Kidney glomerular epithelial cell (primary cell): ENCODE measurements at places on chromosomes 16 and 17.

- no peak for DNase-seq
These were observed 32.2 kb downstream of the DRC3 start for GRCh38 chr17:18004884-18005305.

GRCh38 chr17:58291246-58291645 lies 10.5 kb upstream of the MPO start:
- no peak for DNase-seq

DNA sequence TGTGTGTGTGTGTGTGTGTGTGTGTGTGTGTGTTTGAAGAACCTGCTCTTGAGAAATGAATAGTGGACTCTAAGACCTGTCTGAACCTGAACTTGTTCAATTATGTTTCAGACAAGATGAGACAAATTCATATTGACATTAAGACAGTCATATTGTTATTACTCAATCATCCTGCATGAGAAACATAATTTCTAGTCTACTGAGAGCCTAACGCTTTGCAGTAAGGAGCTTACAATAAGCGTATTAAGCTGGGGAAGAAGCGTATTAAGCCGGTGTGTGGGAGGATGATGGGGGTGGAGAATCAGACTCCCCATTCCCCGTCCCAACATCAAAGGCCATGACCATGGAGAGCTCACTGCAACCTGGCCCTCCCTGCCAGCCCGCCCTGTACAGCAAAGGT lies 22.4 kb upstream of the MNT start:
- no peak for DNase-seq

DNA sequence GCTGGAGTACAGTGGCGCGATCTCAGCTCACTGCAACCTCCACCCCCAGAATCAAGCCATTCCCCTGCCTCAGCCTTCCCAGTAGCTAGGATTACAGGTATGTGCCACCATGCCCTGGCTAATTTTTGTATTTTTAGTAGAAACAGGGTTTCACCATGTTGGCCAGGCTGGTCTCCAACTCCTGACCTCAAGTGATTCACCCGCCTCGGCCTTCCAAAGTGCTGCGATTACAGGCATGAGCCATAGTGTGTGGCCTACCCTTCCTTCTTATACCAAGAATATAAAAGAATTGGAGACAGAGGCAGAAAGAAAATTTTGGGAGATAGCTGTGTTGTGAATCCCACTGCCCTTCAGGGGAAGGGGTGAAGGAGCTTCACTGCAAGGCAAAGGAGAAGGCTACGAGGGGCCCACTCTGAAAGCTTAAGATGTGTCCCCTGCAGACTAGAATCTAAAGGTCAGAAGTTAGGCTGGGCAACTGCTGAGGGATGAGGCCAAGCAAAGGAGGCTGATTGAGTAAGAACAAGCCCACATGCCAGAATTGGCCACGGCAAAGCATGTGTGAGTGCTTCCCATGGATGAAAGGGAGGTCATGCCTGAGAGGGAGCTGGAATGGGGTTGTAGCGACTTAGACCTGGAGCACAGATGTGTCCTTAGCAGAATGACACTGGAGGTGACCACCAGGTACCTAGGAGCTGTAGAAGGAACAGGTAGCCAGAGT lies 8.4 kb upstream of the CRYBA1 start:
- no peak for DNase-seq

DNA sequence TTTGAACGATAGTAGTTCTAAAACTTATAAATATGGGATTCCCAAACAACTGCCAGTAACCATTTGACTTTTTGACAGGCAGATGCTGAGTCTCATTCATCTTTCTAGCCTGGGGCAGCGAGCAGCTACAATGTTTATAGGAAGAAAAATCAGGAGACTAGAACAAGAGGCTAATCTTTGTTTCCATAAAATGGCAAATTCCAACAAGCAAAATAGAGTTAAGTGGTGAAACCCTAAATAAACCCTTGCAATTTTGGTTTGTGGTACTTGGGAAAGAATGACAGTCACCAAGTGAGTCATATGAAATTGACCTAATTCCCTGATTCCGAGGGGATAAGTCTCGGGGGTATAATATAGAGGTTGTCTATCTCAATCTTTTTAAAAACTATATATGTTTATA lies 27.3 kb upstream of the HS3ST2 start:
- DNase-seq: no peak

DNA sequence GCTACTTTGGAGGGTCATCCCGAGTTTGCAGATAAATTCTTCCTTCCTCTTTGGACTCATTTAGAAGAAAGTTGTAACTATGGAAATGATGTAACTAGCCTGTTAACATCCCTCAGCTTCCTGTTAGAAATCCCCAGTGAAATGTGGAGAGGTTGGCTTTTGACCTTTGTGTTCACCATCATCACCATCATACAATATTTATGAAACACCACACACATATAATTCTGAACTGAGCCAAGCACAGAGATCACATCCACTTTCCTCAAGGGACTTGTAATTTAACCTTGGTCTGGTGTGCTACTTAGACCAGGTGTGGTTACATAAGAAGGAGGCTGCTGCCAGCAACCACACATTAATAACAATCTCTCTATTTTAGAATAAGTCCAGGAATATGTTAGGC lies 2.5 kb downstream of the CAPNS2 start:
- no peak for DNase-seq

DNA sequence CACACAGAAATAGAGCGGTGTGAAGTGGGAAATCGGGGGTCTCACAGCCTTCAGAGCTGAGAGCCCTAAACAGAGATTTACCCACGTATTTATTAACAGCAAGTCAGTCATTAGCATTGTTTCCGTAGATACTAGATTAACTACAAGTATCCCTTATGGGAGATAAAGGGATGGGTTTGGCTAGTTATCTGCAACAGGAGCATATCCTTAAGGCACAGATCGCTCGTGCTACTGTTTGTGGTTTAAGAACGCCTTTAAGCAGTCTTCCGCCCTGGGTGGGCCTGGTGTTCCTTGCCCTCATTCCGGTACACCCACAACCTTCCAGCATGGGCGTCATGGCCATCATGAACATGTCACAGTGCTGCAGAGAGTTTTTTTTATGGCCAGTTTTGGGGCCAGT lies 27.0 kb downstream of the TMC6 start:
- no peak for DNase-seq

DNA sequence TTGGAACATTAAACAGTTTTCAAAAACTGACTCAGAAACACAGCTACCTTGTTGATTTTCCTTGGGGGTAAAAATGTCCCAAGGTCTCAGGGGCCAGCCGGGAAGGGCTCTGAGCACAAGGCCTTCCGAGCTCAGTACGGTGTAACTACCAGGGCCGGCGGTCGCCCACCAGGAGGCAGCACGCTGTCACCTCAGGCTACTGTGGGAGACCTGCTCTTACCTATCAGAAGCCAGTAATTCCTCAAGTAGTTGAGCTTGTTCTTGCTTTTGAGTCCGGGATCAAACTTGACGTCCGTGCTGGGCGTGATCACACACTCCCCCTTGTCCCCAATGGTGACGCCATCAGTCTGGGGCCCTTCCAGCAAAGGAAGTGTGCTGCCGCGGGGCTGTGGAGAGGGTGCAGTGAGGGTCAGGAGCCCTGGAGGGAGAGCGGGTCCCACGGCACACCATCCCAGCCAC lies 43.4 kb upstream of the ICAM2 start:
- no peak for DNase-seq

- DNase-seq: no peak
These were observed 4.2 kb downstream of the CD300LB start for GRCh38 chr17:74527081-74527480.

DNA sequence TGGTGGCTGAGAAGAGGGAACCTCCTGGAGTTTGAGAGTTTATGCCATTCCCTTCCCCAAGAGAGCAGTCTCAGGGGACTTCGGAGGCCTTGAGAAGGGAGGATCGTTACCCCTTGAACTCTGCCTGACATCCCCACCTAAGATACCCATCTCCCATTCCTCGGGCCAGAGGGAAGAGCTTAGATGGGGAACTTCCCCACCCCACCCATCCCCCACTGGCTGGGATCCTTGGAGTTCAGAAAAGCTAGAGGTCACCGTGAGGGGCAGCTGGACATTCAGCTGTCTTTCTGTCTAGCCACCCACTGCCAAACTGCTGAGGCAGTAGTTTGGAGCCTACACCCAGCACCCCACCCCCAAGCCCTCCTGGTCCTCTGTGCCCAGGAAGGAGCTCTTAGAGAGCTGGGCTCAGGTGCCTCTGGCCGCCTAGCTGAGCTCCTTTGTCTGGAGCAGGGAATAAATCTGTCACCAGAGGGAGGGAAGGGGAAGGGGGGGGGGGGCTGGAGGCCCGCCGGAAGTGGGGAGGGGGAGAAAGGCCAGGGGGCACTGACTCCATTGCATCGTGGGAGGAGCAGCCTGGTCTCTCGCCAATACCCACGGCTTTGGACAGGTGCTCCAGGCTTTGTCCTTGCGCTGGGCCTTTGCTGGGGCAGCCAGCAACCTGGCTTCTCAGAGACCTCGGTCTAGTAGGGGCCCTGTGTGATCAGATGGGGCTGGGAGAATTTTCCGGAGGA lies 1.0 kb downstream of the HSD11B2 start:
- DNase-seq: no peak

GRCh38 chr16:88710556-88710955 lies 4.3 kb downstream of the CTU2 start:
- no peak for DNase-seq

DNA sequence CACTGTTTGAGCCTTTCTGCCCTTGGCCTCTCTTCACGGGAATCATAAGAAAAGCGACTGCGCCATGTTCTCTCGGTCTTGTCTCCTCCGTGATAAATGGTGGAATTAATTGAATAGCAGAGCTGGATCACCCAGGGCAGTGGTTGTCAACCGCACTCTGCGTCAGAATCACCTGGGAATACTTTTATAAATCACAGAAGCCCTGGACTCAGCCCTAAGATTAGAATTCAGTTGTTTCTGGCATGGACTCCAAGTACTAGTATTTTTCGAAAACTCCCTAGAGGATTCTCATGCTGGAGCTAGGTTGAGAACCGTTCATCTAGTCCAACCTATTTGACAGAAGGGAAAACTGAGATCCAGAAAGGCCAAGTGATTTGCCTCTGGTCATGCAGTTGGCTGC lies 64.1 kb downstream of the SPACA3 start:
- no peak for DNase-seq

DNA sequence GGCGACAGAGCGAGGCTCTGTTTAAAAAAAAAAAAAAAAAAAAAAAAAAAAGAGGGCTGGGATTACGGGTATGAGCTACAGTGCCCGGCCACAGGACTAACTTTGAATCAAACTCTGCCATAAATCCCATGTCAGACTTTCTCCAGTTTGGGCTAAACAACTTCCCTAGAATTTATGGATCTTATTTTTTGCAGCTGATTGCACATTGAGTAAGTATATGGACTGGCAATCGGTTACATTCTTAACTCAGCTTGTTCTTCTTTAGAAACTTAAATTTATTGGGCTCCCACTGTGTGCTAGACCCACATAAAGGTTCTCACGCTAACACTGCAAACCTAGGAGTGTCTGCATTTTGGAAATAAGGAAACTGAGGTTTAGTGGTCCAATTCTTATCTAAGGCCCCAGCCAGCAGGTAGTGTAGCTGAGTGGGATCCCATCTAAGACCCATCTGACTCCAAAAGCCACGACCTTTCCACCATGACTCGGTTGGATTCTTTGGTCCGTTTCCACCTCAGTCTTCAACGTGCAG lies 718 bp upstream of the CBFB start:
- DNase-seq: no peak

- DNase-seq: no peak
These were observed 8.9 kb upstream of the MYL4 start for GRCh38 chr17:47200325-47200664.

GRCh38 chr16:84004442-84004841 lies 36.4 kb downstream of the NECAB2 start:
- DNase-seq: no peak

DNA sequence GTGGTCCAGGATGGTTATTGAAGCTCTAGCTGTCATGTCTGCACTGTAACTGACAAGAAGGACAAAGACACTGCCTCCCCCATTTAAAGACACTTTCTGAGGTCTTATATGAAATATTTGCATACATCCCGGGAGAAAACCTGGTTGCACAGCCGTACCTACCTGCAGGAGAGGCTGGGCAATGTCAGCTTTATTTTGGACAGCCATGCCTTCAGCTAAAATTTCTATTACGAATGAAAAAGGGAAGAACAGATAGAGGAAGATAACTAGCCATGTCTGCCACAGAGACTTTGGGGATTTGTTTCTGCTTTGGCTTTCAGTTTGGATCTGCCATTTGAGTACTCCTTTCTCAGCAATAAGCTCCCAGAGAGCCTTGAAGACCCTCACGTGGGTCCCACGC lies 19.0 kb downstream of the SLC7A6 start:
- DNase-seq: no peak

GRCh38 chr16:47644166-47644565 lies 183.0 kb downstream of the PHKB start:
- no peak for DNase-seq

DNA sequence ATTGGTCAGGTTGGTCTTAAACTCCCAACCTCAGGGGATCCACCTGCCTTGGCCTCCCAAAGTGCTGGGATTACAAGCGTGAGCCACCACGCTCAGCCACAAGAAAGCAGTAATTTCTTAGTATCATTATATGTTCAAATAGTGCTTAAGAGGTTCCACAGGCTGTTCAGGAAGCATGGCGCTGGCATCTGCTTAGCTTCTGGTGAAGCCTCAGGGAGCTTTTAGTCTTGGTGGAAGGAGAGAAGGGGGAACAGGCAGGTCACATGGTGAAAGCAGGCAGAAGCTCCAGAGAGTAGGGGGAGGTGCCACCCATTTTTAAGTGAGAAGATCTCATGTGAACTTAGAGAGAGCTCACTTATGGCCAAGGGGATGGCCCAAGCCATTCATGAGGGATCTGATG lies 3.7 kb upstream of the SEC14L1 start:
- no peak for DNase-seq

- no peak for DNase-seq
These were observed 217.4 kb upstream of the PSMD7 start for GRCh38 chr16:74079232-74079586.

DNA sequence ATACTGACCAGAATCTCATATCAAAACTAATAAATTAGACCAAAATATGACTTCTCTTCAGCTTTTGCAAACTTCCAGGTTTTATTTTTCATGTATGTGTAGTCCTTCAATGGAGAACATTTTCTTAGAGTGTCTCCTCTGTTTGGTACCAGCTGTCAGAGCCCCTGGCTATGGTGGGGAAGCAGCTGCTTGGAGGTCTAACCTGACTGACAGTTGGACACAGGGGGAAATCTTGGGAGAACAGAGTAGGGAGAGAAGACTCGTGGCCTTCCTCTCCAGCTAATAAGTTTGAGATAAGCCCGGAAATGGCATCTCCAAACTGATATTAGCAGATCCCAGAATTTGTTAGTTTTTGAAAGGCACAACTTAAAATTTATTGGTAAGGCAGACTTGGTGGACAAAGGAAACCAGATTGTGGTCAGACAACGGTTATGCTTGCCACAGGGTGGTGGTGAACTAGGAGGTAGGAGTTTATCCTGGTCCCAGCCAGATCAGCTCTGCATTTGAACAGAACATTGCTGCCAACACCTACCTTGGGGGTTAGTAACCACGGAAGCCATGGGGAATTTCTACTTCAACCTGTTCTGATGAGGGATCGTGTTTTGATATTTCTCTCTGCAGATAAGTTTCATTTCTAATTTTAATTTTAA lies 39.2 kb upstream of the IRX3 start:
- DNase-seq: no peak
